ENCODE measurements at places on chromosomes 2 and 18.

DNA sequence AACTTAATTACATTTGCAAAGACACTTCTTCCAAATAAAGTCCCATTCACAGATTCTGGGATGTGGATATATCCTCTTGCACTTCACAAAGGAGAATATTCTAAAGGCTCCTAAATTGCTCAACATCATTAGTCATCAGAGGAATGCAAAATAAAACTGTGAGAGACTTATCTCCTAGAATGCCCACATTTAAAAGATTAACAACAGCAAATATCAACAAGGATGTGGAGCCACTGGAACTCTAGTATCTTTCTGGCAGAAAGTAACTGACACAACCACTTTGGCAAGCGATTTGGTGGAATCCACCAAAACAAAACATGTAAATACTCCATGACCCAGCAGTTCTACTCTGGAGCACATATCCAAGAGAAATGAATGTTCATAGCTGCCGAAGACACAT is 4.6 kb downstream of the NEU2 start:
- no peak for DNase-seq

DNA sequence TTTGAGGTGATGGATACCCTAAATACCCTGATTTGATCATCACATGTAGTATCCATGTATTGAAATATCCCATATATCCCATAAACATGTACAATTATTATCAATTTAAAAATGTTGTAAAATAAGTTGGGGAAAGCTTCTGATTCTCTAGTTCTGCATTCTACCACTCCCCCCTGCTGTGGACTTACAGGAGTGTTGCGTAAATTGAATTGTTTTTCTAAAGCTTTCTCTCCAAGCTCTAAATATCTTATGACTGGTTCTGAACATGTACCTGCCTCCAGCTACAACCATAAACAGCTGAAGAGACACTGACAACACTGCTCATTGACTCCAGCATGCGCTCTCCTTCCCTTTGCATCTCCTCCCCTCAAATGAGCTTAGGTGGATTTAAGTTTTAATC is 145.2 kb downstream of the MGAT5 start:
- DNase-seq = no peak

GRCh38 chr2:9032121-9032520 is 28.6 kb upstream of the MBOAT2 start:
- no peak for DNase-seq

DNA sequence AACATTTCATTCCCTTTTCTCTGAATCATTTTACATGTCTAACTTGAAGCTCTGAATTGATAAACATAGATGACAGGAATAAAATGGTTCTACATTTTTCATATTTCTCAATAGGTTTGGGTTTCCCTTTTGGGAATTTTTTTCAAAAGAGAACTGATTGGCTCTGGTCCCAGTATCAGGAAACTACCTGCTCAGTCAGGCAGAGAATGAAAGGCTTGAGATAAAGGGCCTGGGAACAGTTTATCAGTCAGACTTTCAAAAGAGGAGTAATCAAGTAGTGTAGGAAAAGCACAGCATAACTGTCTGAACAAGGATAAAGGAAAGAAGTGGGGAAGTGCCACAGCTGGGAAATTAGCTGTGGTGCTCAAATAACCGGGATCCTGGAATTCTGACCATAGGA is 28.3 kb upstream of the CCL20 start:
- DNase-seq = no peak

DNA sequence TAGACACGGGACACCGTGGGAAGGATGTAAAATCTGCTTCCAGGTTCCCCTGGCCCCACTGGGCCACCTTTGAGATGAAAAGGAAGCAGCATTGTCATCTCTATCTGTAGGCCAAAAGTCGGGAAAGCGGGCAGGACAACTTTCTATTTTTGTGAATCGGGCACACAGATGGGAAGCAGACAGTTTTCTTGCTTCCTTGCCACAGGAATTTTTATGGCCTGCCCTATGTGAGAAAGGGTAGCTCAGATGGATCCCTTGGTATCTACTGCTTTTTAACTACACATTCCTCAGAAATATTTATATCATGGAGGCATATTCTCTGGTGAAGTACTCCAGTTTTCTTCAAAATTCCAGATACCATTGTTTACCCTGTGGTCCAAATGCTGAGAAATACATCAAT is 735.5 kb downstream of the CBLN2 start:
- DNase-seq = no peak

- DNase-seq = no peak
Measured at GRCh38 chr18:50262977-50263376, 3.3 kb downstream of the CFAP53 start.

DNA sequence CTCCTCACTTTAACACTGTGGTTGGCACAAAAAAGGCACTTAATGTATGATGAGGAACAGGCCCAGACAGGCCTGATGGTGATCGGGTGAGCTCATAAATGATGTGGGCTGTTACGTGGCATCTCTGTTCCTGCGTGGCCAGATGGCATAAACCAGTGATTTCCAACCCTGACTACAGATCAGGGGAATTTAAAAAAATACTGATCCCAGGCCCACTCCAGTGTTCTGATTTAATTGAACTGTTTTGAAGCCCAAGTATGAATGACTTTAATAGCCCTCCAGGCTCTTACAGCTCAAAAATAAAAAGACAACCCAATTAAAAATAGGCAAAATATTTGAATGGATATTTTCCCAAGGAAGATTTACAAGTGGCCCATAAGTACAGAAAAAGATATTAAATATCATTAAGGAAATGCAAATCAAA is 48.2 kb downstream of the LIPG start:
- DNase-seq = no peak

DNA sequence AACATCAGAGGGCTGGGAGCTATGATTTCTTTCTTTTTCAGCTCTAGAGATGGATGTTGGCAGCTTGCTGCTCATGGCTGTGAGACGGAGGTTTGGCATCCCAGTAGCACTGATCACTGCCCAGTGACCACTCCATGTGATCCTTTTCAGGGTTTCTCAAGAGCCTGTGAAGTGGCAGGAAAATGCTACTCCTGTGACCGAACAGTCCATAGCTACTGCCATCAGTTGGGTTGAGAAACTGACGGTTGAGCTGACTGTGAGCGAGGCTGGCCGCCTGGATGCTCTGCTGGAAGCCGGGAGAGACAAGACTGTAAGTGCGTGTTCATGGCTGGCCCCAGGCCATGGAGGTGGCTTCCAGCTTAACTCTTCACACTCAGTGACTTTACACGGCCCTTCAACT is 34.2 kb downstream of the VWA3B start:
- no peak for DNase-seq

- no peak for DNase-seq
Measured at GRCh38 chr2:178917555-178917954, 110.3 kb upstream of the TTN start.

DNA sequence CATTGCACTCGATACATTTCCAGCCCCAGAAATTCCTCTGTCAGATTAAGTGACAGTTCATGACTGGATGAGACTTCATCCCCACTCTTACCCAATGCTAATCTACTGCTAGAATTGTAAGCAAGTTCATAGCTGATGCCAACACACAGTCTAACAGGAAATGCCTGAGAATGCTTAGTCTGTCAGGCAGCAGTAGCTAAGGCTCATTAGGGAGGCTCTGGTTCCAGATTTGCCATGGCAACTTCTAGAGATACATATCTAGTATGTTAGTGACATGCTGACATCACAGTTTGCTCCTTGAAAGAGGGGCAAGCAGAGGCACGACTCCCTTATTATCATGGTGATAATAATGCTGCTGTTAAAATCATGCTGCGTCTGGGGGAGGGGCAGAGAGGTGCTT is 198.4 kb downstream of the RBM43 start:
- no peak for DNase-seq
